T-helper 1 cell (primary cell): ENCODE measurements at places on chromosomes 3 and 15.

GRCh38 chr3:183142199-183142598, 20.3 kb downstream of the LAMP3 start:
- DNase-seq = no peak

GRCh38 chr3:195897853-195898415, 10.4 kb downstream of the TNK2 start:
- DNase-seq = no peak

GRCh38 chr15:25849157-25849921, 13.8 kb downstream of the ATP10A start:
- no peak for DNase-seq

DNA sequence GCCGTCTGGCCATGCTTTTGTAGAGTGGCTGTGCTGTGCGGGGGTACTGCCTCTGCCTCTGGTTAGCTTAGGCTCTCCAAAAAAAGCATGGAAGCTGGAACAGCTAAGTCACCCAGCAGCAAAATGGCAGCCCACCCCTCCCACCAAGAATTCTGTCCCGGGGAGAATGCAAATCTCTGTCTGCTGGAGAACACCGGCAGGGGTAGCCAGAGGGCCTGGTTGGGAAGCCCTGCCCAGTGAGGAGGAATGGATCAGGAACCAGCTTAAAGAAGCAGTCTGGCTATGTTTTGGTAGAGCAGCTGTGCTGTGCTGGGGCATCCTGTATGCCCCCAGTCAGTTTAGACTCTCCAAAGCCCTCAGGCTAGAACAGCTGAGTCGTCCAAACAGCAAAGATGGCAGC, 56.2 kb upstream of the PTPRG start:
- no peak for DNase-seq

DNA sequence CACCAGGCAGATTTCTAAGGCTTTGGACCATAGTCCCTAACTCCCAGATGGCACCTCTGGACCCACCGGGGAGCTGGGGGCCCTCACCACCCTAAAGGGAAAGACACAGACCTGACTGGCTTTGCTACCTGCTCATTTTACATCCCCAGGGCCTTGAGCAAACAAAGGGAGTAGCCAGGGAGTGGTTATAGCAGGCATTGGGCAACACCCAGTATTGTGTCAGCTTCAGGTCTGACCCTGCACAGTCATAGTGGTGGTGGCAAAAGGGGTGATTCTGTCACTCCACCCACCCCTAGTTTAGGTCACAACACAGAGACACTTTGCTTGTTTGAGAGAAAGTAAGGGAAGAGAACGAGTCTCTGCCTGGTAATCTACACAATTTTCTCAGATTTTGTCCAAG, 352.5 kb downstream of the DIPK2A start:
- no peak for DNase-seq

- no peak for DNase-seq
Measured at GRCh38 chr3:66751842-66752241, 246.3 kb upstream of the KBTBD8 start.

- no peak for DNase-seq
Measured at GRCh38 chr15:33425142-33425541, 114.4 kb downstream of the RYR3 start.

- DNase-seq = no peak
Measured at GRCh38 chr15:33746203-33746602, 222.1 kb upstream of the CHRM5 start.

- DNase-seq = no peak
Measured at GRCh38 chr15:58515807-58516206, 84.0 kb downstream of the LIPC start.

GRCh38 chr15:66838671-66839239, 136.7 kb downstream of the SMAD6 start:
- no peak for DNase-seq

DNA sequence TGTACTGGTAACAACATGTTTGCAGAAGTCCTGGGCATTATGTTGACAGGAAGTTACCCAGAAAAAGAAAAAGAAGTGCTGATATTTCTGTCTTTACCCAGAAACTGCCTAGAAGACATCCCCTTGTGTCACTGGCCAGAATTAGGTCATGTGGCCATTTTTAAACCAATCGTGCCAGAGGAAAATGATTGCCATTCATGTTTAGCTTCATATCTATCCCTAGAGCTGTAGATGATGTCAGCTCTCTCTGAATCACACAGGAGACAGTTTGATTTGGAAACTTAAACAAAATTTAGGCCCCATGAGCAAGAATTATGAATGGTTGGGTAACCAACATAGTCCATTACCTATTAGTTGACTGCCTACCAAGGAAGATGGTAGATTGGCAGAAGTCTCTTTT, 8.9 kb upstream of the PLOD2 start:
- no peak for DNase-seq

DNA sequence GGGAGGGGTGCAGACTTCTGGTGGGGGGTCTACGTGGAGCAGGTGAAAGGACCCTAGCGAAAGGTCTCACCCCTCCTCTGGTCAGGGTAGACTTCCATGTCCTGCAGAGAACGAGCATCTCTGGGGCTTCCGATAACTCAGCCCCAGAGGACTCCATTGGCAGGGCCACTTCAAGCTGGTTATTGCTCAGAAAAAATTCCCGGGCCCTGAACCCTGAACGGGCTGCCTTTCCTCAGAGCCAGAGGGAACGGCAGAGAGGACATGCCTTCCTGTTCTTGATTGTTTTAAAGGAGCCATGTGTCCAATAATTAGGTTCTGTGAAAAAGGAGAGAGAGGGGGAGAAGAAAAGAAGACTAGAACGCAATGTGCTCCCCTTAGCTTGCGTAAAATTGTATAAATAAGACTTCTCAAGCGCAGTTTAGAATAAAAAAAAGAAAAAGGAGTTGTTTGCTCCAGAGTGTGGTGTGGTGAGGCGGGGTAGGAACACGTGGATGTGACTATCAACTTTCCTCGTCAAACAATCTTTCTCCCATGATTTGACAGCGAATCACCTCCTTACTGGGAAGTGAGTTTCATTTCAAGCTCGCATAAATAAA, 193.4 kb upstream of the UBE2E1 start:
- DNase-seq = no peak

DNA sequence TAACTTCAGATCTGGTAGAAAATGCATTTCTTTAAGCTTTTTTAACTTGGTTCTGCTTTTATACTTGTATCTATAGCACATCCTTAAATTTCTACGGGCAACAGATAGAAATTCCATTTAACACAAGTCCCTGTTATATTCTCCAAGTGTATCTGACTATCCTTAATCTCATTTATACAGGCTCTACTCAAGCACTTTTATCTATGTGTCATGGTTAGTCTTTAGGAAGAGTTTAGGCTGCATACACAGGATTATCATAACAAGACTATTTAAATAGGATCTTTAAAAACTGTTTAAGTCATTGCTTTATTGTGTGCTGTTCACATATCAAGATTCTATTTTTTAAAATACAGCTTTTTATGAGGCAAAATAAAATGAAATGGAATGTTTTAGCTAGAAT, 52.7 kb downstream of the SETD5 start:
- DNase-seq = no peak

- no peak for DNase-seq
Measured at GRCh38 chr3:146705225-146705624, 100.1 kb upstream of the PLSCR5 start.

GRCh38 chr15:37764733-37765191, 169.7 kb upstream of the TMCO5A start:
- DNase-seq = no peak

- no peak for DNase-seq
Measured at GRCh38 chr3:53803124-53803815, 42.9 kb downstream of the CHDH start.

DNA sequence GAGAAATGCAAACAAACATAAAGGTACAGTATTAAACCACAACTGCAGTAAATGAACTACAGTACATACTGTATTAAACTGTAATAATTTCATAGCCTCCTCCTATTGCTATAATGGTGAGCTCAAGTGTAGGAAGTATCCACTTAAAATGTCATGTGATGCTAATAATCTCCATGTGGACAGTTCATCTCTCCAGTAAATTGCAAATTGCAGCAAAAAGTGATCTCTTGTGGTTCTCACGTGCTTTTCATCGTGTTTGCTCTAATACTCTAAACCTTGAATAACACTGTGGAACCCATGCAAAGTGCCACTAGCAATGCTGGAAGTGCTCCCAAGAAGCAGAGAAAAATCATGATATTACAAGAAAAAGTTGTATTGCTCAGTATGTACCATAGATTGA, 9.2 kb upstream of the FNDC3B start:
- no peak for DNase-seq

GRCh38 chr15:52566889-52567288, 1.9 kb downstream of the ARPP19 start:
- DNase-seq = no peak
